NCI-H1694 (cell line): ENCODE measurements at places on chromosomes 12 and 14.
A peak's percentile ranks its signal among the peaks of the same experiment; 100 is the strongest.

- DNase-seq = peak; percentile 40
These were observed 82.8 kb downstream of the B4GALNT3 start for GRCh38 chr12:542395-543113.

DNA sequence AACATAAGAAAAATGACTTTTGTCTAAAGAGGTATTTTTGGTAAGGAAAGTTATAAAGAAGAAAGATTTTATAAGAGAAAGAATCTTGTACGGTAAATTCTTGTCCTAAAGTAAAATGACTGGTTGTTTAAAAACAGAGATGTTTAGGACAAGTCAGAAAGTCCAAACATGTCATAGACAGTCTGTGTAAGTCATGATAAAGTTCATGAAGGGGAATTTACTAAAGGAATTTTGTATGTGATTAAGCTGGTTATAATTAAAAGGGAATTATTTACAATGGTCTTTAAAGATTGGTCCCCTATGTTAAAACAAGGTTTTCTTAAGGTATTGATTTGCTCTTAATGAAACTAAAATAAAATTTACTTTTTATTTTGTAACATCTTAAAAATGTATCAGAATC, 269.4 kb upstream of the CCDC196 start:
- no peak for DNase-seq

- DNase-seq = no peak
These were observed 258.4 kb downstream of the PPFIA2 start for GRCh38 chr12:81500788-81501187.

DNA sequence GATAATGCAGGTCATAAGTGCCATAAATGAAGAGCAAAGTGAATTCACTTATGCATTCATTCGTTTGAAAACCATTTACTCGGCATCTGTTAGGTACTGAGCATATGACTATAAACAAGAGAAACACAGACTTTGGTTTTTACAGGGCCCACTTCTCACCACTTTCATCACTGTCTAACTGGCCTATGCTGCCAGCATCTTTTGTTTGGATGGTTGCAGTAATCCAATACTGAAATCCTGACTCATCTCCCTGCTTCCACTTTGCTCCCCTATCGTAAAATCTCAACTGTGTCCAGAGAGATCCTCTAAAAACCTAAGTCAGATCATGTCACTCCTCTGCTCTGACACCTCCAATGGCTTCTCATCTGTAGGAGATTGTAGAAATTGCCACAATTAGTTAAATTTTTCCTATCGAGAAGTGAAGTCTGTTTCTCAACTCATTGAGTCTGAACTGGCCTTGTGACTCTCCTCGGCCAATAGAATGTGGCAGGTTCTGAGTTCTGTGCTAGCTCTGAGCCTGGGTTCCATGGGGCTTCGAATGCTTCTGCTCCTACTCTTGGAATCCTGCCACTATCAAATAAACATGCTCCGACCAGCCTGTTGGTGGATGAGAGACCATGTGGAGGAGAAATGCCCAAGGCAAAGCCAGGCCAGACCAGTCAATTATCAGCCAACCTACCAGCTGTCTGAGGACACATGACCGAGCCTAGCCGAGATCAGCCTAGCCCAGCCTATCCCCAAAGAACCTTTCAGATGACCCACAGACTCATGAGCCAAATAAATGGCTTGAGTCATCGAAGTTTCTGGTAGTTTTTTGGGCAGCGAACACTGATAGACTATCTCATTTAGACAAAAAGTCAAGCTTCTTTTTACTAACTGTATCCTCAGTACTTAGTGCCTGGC, 2.2 kb upstream of the BATF start:
- DNase-seq = no peak

DNA sequence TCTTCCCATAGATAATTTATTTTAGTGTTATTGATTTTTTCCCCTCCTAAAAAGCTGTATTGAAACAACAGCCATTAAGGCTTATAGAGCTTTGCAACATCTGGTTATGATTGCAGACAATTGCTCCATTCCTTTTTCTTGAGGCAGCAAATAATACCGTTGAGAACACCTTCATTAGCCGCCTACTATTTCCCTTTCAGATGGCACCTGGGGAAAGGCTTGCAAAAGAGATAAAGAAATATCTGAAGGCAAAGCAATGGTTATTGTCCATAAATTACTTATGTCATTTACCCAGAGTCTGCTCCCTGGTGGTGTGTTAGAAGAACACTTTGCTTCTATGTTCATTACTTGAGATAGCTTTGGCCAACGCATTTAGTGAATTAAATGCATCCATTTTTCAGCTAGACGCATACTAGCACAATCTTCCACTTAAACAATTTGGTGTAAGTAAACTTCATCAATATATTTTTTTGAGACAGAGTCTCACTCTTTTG, 377.8 kb downstream of the KCNH5 start:
- DNase-seq = no peak
